Fibroblast of skin of scalp (primary cell): ENCODE measurements at places on chromosomes 5 and 9.

GRCh38 chr9:113511047-113511521 is 47.6 kb downstream of the RGS3 start:
- no peak for DNase-seq

DNA sequence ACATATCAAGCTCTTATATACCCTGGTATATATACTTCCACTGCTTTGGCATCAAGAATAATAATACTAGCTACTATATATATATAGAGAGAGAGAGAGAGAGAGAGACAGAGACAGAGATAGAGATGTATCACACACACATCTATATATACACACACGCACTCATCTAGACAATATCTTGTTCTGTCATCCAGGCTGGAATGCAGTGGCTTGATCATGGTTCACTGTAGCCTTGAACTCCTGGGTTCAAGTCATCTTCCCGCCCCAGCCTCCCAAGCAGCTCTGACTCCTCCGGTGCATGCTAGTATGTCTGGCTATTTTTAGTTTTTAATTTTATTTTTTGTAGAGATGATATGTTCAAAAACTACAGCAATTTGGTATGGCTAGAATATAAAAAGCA is 22.5 kb downstream of the ANKHD1 start:
- DNase-seq, result no peak

DNA sequence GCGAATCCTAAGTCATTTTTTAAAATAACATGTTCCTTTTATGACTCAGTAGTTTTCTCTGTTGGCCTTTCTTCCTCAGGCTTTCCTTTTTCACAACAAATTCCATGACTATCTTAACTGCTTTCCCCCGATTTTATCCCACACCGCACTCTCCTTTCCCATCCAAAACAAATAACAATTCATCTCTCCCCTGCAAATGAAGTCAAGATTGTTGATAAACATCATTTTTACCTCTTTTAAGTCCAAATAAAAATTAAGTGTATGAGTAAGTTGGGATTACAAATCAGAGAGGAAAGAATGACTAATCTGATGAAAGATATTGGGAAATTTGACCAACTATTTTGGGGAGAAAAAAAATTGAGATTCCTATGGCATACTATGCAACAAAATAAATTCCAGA is 47.3 kb downstream of the SEC61B start:
- peak; percentile 86 for DNase-seq

- DNase-seq, result peak; percentile 78
These were observed 27.4 kb downstream of the BARHL1 start for GRCh38 chr9:132609829-132610228.

DNA sequence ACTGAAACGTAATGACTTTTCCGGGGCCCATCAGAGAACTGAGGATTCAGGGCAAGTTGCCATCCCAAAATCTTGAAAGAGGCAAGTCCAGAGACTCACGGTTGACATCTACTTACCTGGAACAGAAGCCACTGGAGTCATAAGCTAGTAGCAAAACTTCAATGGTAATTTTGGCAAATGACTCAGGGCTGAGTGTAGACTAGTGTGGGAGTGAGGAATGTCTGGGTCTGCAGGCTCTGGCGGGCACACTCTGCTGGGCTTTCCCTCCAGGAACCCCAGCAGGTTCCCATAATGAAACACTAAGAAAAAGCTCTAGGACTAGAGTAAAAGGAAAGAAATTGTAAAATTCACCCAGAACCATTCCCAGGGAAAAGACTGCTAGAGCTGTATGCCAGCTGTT is 122.9 kb upstream of the NFIL3 start:
- peak; percentile 70 for DNase-seq

- peak; percentile 54 for DNase-seq
These were observed 116.5 kb upstream of the PHYKPL start for GRCh38 chr5:178349075-178349511.

DNA sequence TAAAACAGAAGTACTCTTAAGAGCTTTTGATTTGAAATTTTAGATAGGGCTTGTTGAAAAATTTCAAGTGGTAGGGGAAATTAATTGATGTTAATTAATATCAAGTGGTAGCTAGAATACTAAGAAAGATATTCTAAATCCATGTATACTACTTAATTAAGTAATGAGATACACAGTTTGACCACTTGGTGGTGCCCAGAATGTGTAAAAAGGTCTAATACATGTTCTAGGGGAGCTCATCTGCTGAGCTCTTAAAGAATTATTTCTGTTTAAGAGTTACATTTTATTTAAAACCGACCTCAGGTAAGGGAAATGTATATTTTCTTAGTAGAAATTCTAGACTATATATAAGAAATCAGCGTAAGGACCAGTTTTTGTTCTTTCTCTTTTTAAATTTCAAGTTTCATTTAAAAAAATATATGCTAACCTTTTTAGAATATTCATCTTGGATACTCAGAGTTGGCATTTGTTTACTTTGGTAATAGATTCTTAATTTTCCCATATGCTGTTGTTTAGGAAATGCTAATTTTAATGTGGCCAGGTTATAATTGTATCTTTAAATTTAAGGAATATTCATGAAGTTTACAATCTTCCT is 61.5 kb downstream of the LNPEP start:
- peak; percentile 64 for DNase-seq

- no peak for DNase-seq
These were observed 44.6 kb upstream of the ELL2 start for GRCh38 chr5:96006291-96006690.

- peak; percentile 3 for DNase-seq
These were observed 141.4 kb downstream of the LRRC70 start for GRCh38 chr5:62720031-62720441.

DNA sequence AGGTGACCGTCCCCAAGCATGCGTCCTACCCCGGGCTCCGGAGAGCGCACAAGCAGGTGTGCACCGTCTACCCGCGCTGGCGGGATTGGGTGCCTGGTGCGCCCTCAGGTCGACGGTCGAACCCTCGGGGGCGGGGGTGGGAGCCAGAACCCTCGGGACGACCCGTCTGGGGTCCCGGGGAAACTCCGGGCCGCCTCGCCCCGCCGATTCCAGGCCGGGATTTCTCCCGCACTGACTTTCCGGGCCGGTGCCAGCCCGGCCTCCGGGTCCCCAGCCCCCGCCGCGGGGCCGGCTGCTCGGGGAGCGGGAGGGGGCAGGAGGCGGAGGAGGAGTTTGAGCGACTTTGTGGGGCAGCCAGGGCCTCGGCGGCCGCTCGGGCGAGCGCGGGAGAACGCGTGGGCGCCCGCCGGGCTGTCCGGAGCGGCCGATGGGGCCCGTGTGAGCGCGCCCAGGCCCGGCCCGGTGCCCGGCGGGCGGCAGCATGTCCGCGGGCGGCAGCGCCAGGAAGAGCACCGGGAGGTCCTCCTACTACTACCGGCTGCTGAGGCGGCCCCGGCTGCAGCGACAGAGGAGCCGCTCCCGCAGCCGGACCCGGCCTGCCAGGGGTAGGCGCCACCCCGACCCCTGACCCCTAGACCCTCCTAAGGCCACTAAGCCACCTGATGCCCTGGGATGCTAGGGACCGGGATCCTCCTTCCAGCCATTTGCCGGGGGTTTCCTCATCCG is at the start of gene DAB2IP:
Gene DAB2IP, plus strand, starts transcription at position 340 of the 726 bp plus-strand sequence. Its CDS starts 142 bp downstream, at position 482.
- DNase-seq, result peak; percentile 65

DNA sequence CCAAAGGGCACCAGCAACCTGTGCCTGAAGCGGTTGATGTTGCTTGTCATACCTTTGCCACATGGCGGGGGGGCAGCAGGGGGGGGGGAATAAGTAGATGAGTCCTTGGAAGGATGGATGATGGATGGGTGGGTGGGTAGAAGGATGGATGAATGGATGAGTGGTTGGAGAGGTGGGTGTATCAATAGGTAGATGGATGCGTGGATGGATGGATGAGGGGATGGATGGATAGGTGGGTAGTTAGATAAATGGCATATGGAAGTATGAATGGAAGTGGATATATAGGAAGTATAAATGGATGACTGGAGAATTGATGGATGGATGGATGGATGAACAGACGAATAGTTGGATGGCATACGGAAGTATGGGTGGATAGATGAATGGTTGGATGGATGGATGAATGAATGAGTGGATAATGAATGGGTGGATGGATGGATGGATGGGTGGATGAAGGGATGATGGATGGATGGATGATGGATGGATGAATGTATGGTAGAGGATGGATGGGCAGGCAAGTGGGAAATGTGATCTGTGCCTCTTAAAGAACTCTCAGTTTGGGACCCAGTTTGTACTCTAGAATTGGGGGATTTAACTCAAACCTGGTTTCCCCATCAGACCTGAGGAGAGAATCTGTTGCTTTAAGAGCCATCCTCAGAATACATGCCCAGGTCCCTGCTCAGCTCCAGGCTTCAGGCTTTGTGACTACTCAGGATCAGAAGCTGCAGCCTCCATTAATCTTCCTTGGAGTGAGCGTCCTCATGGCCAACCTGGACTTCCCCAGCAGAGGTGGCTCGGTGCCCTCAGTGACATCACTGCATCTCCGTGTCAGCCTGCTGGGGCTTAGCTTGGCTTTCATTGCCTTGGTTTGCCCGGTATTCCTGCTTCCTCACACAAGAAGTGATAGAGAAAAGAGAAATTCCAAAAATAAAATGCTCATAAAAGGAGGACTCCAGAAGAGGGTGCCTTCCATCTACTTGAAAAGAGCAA is 27.6 kb upstream of the SUSD3 start:
- DNase-seq, result no peak

GRCh38 chr9:85603936-85604335 is 137.8 kb downstream of the AGTPBP1 start:
- DNase-seq, result no peak

DNA sequence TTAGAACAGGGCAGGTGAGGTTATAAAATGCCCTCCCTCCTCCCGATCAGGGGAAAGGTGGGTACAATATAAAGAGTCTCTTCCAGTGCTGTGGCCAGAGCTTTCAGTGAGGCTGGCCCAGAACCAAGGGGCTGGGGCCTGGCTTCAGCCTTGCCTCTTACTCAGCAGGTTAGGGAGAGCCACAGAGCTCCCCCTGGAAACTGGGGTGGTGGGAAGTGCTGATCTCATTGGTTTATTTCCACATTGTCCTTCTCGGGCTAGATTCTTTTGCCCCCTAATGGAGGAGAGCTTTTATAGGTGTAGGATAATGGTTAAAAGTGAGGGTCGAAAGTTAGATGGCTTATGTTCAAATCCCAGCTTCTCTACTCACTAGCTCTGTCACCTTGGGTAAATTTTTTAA is 186.7 kb upstream of the TBC1D2 start:
- no peak for DNase-seq

DNA sequence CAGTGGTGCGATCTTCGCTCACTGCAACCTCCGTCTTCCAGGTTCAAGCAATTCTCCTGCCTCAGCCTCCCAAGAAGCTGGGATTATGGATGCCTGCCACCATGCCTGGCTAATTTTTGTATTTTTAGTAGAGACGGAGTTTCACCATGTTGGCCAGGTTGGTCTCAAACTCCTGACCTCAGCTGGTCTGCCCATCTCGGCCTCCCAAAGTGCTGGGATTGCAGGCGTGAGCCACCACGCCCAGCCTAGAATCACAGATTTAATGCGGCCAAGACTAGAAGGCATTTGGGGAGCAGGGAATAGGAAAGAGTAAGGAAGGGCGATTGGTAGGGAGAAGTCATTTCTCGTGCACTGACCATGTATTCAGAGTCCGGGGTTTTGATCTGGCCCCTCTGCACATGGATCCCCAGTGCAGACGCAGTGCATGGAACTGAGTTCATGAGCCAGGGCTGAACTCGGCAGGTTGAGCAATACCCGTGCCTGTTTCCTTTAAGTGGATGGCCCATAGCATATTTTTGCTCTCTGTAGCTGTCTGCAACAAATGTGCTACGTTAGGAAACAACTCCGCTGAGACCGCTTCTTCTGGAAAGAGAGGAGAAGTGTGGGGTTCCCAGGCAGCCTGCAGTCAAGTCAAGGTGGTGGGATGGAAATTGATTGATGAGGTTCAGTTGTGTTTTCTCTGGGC is 3.4 kb upstream of the HMCN2 start:
- no peak for DNase-seq

GRCh38 chr9:98491828-98492227 is 216.9 kb downstream of the GABBR2 start:
- DNase-seq, result peak; percentile 71
